Upper lobe of left lung (tissue), 6 donors: ENCODE measurements at places on chromosomes 4 and X. TPM values are rescaled to one million over a fixed set of nuclear protein-coding genes. Genes with fewer than 3 reads are reported as not detected.

CT45A10 gene
- total RNA-seq = not detected

DCAF4L1 gene
- total RNA-seq = 0.34 TPM

SHROOM4 gene
- total RNA-seq = 27.4 TPM

HERC5 gene
- 8.4 TPM for total RNA-seq

NRK gene
- 0.54 TPM for total RNA-seq

TRPC5OS gene
- total RNA-seq = not detected

CXCL3 gene
- total RNA-seq = 22.4 TPM

- H3K4me3 ChIP-seq = no peak overlapping the region
- peak; percentile 78 for DNase-seq
- no peaks in the 10 kb centered on the region for H3K36me3 ChIP-seq
- peaks cover 60% of the 10 kb centered on the region for H3K4me1 ChIP-seq
- no peaks in the 10 kb centered on the region for H3K27me3 ChIP-seq
- H3K27ac ChIP-seq = peak overlapping the region; percentile 33
Observed at GRCh38 chr4:143381189-143382118, 44.8 kb downstream of the GAB1 start.

DNA sequence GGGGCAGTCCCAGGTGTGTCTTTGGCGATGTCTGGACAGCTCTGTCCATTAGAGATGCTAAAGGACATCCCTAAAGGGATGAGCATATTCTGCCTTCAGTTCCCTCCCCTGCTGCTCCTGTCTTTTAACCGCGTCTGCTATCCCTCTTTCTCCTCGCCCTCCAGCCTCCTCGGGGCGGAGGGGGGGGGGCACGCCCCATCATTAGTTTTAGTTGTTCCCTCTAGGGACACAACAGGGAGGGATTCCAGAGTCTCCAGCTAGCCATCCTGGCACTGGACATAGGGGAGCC, 1.1 kb downstream of the MSL3 start:
- H3K4me1 ChIP-seq = no peaks in the 10 kb centered on the region
- H3K36me3 ChIP-seq = peaks cover 22% of the 10 kb centered on the region
- no peaks in the 10 kb centered on the region for H3K27me3 ChIP-seq

GRCh38 chr4:47538825-47539154, 53.7 kb downstream of the ATP10D start:
- peaks cover 18% of the 10 kb centered on the region for H3K36me3 ChIP-seq
- DNase-seq = no peak
- H3K27me3 ChIP-seq = no peaks in the 10 kb centered on the region
- no peak overlapping the region for H3K4me3 ChIP-seq
- no peaks in the 10 kb centered on the region for H3K4me1 ChIP-seq

DNA sequence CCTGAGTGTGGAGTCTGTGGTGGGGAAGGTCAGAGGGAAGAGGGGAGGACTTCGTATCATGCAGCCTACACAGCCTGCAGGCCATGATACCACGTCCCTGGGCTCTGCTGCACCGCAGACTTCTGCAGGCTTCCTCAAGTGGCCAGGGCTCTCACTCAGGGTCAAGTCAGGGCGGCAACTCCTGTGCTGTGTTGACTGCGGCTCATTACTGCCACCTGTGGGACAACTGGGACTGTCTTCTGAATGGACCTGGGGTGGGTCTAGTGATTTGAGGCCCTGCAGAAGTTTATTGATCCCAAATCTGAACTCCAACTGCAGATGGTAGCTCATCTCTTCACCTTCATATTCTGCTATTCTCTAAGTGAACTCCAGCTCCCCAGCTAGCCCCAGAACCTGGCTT, 167.1 kb downstream of the NSUN7 start:
- peak; percentile 76 for DNase-seq
- H3K27me3 ChIP-seq = no peaks in the 10 kb centered on the region
- no peaks in the 10 kb centered on the region for H3K36me3 ChIP-seq
- H3K4me3 ChIP-seq = no peak overlapping the region
- H3K27ac ChIP-seq = no peak overlapping the region

DNA sequence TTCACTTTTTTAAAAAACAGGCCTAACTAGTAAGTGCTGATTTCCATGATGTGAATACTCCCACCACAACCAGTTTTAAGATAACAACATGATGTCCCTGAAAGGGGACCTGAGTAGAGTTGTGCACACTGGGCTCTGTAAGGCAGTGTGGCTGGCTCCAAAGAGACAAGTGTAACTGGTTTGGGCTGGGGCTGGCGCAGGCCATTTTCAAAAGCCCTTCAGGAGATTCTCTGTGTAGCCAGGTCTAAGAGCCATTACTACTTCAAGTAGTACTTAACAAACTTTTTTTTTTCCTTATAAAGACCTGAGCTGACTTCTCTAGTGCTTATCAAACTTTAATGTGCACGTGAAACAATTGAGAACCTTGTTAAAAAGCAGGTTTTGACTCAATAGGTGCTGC, 4.3 kb downstream of the QRFPR start:
- peak; percentile 75 for DNase-seq
- no peaks in the 10 kb centered on the region for H3K27me3 ChIP-seq
- H3K36me3 ChIP-seq = no peaks in the 10 kb centered on the region
- H3K4me3 ChIP-seq = no peak overlapping the region
- H3K27ac ChIP-seq = no peak overlapping the region

DNA sequence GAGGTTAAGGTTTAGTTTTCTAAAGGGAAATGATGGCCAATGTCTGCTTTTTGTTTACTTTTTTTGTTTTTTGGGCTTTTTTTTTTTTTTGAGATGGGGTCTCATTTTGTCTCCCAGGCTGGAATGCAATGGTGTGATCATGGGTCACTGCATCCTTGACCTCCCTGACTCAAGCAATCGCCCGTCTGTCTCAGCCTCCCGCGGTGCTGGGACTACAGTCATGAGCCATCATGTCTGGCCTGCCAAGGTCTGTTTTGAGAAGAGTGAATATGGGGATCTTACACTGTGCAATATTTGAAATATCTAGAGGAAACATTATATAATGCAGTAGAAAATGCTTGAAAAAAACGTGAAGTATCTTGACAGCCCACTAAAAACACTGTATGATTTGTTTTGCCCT, 162.5 kb downstream of the GASK1B start:
- no peaks in the 10 kb centered on the region for H3K27me3 ChIP-seq
- no peak overlapping the region for H3K27ac ChIP-seq
- H3K36me3 ChIP-seq = no peaks in the 10 kb centered on the region

- H3K4me1 ChIP-seq = no peaks in the 10 kb centered on the region
- H3K27me3 ChIP-seq = no peaks in the 10 kb centered on the region
- H3K27ac ChIP-seq = no peak overlapping the region
- no peaks in the 10 kb centered on the region for H3K36me3 ChIP-seq
- no peak overlapping the region for H3K4me3 ChIP-seq
Observed at GRCh38 chrX:15242899-15243555, 26.9 kb downstream of the ASB9 start.

GRCh38 chr4:108787106-108787505, 24.3 kb upstream of the ETNPPL start:
- no peaks in the 10 kb centered on the region for H3K36me3 ChIP-seq
- no peak overlapping the region for H3K27ac ChIP-seq
- H3K4me1 ChIP-seq = no peaks in the 10 kb centered on the region
- DNase-seq = peak; percentile 42
- no peaks in the 10 kb centered on the region for H3K27me3 ChIP-seq
- H3K4me3 ChIP-seq = no peak overlapping the region

- peaks cover 4% of the 10 kb centered on the region for H3K4me1 ChIP-seq
- no peak for DNase-seq
- H3K4me3 ChIP-seq = no peak overlapping the region
- no peaks in the 10 kb centered on the region for H3K36me3 ChIP-seq
Observed at GRCh38 chrX:120000490-120001246, 57.1 kb upstream of the NKAP start.

DNA sequence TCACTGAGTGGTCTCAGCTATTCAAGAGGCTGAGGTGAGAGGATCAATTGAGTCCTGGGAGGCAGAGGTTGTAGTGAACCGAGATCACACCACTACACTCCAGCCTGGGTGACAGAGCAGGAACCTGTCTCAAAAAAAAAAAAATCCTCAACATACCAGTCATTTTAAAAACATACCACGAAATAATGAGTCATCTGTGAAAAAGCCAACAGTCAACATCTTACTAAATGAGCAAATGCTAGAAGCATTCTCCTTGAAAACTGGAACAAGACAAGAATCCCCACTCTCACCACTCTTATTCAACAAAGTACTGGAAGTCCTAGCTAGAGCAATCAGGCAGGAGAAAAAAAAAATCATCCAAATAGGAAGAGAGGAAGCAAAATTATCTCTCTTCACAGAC, 104.0 kb upstream of the ARHGEF9 start:
- no peaks in the 10 kb centered on the region for H3K27me3 ChIP-seq
- no peak overlapping the region for H3K27ac ChIP-seq
- no peak overlapping the region for H3K4me3 ChIP-seq
- H3K4me1 ChIP-seq = no peaks in the 10 kb centered on the region

DNA sequence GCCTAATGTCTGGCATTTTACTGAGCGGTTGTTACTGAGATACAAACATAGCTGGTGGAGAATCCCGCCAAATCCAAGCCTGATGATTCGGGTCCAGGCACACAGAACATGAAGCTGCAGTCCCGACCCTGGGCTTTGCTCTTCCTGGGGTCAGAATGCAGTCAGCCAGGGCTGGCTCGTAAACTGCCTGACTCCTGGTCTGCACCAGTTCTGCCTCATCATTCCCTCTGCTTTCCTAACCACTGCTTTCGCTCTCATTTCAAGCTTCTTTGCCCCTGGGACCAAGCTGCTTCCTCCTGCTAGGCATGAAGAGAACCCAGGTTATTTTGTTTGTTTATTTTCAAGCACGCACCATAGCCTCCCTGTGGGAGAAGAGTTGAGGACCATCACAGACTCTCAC, 39.3 kb downstream of the GATB start:
- H3K36me3 ChIP-seq = peaks cover 7% of the 10 kb centered on the region
- H3K27me3 ChIP-seq = no peaks in the 10 kb centered on the region
- H3K27ac ChIP-seq = no peak overlapping the region
- no peaks in the 10 kb centered on the region for H3K4me1 ChIP-seq
- H3K4me3 ChIP-seq = no peak overlapping the region

GRCh38 chr4:150173982-150174398, 95.7 kb downstream of the DCLK2 start:
- no peaks in the 10 kb centered on the region for H3K27me3 ChIP-seq
- H3K4me1 ChIP-seq = no peaks in the 10 kb centered on the region
- H3K4me3 ChIP-seq = no peak overlapping the region
- peak overlapping the region; percentile 82 for H3K27ac ChIP-seq
- H3K36me3 ChIP-seq = no peaks in the 10 kb centered on the region
